ENCODE measurements at places on chromosomes 6 and 20. TPM values are rescaled to one million over a fixed set of nuclear protein-coding genes. Genes with fewer than 3 reads are reported as not detected.
A peak's percentile ranks its signal among the peaks of the same experiment; 100 is the strongest.

- DNase-seq, result no peak
Measured at GRCh38 chr6:125769147-125769783, 19.8 kb downstream of the HEY2 start.

The TREML1 gene
- not detected for total RNA-seq

DNA sequence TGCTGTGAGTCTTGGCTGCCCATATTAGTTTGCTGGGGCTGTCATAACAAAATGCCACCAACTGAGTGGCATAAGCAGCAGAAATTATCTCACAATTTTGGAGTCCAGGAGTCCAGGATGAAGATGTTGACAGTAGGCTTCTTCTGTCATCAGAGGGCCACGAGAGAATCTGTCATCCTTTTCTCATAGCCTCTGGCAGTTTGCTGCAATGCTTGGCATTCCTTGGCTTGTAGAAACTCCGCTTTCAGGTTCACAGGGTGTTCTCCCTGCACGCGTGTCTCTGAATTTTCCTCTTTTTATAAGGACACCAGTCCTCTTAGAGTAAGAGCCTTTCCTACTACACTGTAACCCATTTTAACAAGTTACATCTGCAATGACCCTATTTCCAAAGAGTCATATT lies 838.4 kb downstream of the TFAP2A start:
- DNase-seq, result no peak

The SAMD10 gene
- total RNA-seq, result 14.3 TPM

DNA sequence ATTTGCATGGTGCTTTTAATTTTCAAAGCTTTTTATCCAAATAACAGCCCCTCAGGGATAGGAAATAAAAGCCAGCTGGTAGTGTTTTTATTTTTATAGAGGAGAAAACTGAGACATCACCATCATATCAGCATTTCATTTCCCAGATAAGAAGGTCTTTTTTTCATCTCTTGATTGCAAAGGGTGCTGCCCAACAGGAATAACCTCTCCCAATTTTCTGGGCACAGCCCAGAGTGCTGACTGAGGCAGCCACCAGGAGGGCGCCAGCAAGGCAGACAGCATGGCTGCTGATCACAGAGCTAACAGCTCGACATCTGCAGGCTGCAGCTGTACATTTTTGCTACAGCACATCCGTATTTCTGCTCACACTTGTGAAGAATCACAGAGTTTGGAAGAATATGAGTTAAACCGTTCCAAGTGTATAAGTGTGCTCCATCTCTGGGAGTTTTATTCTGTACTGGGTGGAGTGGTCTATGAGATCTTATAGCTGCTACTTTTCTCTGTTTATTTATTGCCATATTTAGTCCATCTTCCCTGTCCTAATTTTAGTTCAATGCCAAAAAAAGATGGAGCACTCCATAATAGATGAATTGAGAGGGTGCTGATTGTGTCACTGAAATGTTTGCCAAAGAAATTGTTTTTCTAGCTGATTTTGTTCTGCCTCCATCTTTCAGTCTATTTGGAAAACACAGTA lies 85.5 kb upstream of the C20orf144 start:
- no peak for DNase-seq

- no peak for DNase-seq
Measured at GRCh38 chr6:133108419-133108818, 132.7 kb upstream of the EYA4 start.

The THBS2 gene
- 5.4 TPM for total RNA-seq

The SIRPB1 gene
- 2.5 TPM for total RNA-seq

DNA sequence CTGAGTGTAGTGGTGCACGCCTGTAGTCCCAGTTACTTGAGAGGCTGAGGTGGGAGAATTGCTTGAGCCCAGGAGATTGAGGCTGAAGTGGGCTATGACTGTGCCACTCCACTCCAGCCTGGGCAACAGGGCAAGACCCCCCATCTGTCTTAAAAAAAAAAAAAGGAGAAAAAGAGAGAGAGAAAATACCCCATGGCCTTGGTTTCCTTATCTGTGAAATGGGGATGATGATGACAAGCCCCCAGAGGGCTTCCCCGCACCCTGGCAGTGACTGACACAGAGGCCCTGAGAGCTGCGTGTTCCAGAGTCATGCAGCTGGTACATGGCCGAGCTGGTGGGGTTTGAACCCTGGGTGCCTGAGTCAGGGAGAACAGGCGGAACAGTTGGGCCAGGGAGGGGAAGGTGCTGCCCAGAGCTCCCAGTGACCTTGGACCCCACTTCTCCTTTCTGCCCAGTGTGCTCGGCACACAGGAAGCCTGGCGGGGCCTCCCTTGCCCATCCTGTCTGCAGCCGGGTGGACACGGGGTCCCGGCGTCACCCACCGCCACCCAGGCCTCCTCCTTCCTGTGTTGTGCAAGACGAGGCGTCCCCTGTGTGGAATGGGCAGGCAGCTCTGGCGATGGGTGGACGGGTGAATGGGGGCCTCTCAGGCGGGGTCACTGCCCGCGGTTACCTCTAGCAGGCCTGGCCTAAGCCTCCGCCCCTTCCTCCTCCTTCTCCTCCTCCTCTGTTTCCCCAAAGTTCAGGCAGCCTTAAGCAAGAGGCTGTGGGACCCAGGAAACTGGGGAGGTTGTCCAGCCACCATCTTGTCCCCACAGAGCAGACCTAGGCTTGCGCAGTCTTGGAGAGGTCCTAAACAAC lies 84.2 kb downstream of the CEBPB start:
- DNase-seq, result peak; percentile 70

The DEF6 gene
- total RNA-seq, result 27.2 TPM

The OR2J3 gene
- not detected for total RNA-seq

GRCh38 chr6:42338744-42339222 lies 112.9 kb downstream of the TRERF1 start:
- peak; percentile 19 for DNase-seq

GRCh38 chr6:72676995-72677394 lies 55.1 kb downstream of the KCNQ5 start:
- DNase-seq, result no peak
